ENCODE measurements at places on chromosomes 3 and 15.

DNA sequence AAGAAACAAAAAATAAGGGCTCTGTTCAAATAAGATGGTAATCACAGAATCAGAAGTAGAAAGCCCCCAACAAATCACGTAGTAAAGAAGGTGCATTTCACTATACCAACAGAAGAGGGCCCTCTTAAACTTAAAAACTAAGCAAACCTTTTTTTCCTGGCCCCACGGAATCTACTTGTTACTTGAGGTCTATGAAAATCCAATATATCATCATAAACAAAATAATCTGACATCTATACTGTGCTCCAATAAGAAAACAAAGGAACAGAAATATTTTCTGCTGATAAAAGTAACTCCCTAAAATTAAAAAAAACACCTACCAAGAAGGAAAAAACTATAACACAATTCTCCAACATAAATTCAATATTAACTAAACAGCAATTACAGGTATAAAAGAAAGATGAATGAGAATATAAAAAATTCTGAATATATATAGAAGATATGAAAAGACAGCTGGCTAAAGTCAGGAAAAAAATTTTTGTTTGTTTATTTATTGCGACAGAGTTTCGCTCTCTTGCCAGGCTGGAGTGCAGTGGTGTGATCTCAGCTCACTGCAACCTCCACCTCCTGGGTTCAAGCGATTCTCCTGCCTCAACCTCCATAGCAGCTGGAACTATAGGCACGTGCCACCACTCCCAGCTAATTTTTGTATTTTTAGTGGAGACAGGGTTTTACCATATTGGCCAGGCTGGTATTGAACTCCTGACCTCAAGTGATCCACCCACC, 81.8 kb downstream of the CLASP2 start:
- no peaks in the 10 kb centered on the region for H3K4me1 ChIP-seq
- no peaks in the 10 kb centered on the region for H3K27me3 ChIP-seq
- peaks cover 3% of the 10 kb centered on the region for H3K36me3 ChIP-seq
- H3K4me3 ChIP-seq = no peak overlapping the region
- no peak for DNase-seq

DNA sequence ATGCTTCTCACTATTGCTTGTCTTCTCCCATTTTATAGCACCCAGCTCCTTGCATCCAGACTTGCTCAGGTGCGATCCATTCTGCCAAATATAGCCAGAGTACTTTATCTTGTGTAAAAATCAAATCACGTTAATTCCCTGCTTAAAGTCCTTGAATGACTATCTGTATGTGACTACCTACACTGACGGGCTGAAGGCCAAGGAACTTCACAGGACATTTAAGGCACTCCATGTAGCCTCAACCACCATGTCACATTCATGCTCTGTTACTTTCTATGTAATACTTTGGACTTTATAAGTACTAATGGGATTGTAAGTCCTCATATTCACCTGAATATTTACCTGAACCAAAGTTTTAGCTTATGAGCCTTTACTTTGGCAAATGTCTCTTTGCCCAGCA, 489.9 kb downstream of the MECOM start:
- H3K36me3 ChIP-seq = no peaks in the 10 kb centered on the region
- H3K27ac ChIP-seq = no peak overlapping the region
- peaks cover 6% of the 10 kb centered on the region for H3K27me3 ChIP-seq
- DNase-seq = no peak
- no peaks in the 10 kb centered on the region for H3K4me1 ChIP-seq

DNA sequence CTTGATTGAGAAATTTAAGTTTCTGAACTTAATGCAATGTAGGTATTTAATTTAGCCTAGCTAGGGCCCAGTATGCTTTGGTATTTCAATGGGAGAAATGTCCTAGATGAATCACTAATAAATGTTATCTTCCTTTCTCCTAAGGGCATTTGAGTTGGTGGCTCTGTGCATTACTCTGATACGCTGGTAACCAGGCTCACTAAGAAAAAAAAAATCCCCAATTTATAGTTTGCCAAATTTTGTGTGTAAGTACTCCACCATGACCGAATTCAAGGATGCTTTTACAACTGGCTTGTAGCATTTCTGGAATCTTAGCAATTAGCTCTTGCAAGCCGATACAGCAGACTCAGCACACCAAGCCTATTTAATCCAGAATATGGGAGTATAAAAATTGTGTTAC, 94.6 kb upstream of the LPP start:
- no peaks in the 10 kb centered on the region for H3K36me3 ChIP-seq
- H3K4me1 ChIP-seq = peaks cover 22% of the 10 kb centered on the region
- DNase-seq = no peak
- H3K27ac ChIP-seq = peak overlapping the region; percentile 51

GRCh38 chr3:41272667-41273066, 73.4 kb downstream of the CTNNB1 start:
- H3K27me3 ChIP-seq = no peaks in the 10 kb centered on the region
- no peaks in the 10 kb centered on the region for H3K4me1 ChIP-seq
- H3K36me3 ChIP-seq = no peaks in the 10 kb centered on the region
- DNase-seq = no peak
- H3K27ac ChIP-seq = no peak overlapping the region

GRCh38 chr3:43707266-43707665, 16.5 kb downstream of the ABHD5 start:
- DNase-seq = no peak
- no peak overlapping the region for H3K4me3 ChIP-seq
- H3K4me1 ChIP-seq = peaks cover 6% of the 10 kb centered on the region
- H3K27ac ChIP-seq = no peak overlapping the region
- no peaks in the 10 kb centered on the region for H3K27me3 ChIP-seq

DNA sequence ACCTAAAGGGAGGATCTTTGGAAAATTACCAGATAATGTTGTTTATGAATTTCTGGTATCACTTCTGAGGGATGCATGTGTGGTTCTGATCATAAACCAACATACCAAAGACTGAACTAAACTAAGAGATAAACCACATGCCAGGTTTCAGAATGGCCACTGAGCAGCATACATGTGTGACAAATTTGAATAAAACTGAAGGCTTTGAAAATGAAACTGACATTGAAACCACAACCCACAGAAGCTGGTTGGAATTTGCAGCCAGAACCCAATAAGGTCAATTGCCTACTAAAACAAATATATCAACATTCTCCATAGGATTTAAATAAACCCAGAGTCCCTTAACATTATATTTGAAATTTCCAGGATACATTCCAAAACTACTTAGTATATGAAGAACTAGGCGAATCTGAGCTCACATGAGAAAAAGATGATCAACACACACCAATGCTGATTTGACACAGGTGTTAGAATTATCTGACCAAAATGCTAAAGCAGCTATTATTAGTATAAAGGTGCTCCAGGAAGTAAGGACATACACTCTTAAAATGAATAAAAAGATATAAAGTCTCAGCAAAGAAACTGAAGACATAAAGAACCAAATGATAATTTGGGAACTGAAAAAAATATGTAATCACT, 125.0 kb downstream of the ZNF280D start:
- H3K4me1 ChIP-seq = no peaks in the 10 kb centered on the region
- no peak overlapping the region for H3K4me3 ChIP-seq
- no peaks in the 10 kb centered on the region for H3K36me3 ChIP-seq
- no peak overlapping the region for H3K27ac ChIP-seq
- no peak for DNase-seq

DNA sequence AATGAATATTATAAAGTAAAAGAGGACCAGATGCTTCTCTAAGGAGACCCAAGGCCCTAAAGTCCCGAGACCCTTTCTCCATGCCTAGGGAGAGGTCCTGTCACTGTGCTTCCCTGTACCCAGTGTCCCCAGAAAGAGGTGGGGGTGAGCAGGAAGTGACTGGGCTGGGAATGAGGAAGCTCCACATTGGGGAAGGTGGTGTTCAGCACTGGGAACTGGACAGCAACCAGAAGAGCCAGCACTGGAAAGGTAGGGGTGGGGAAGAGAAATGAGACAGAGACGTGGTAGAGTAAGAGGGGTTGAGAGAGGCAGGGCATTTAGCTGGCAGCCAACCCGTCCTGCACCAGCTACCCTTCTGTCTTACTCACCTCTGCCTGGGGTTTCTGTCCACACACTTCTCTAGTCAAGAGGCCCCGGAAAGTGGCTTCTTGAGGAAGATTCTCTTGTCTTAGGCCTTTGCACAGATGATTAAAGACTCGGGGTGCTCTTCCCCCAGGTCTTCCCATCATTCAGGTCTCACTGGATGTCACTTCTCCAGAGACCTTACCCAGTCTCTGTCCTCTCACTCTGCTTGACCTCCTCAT, 12.2 kb downstream of the RRP9 start:
- H3K36me3 ChIP-seq = peaks cover 2% of the 10 kb centered on the region
- no peak overlapping the region for H3K4me3 ChIP-seq
- H3K27me3 ChIP-seq = no peaks in the 10 kb centered on the region
- DNase-seq = no peak
- H3K4me1 ChIP-seq = no peaks in the 10 kb centered on the region
- H3K27ac ChIP-seq = no peak overlapping the region

Data from T-helper 17 cell (primary cell).